ENCODE measurements at places on chromosomes 4 and X.
A peak's percentile ranks its signal among the peaks of the same experiment; 100 is the strongest.

GRCh38 chr4:40856840-40857362 is 107.1 kb downstream of the NSUN7 start:
- no peak for DNase-seq

DNA sequence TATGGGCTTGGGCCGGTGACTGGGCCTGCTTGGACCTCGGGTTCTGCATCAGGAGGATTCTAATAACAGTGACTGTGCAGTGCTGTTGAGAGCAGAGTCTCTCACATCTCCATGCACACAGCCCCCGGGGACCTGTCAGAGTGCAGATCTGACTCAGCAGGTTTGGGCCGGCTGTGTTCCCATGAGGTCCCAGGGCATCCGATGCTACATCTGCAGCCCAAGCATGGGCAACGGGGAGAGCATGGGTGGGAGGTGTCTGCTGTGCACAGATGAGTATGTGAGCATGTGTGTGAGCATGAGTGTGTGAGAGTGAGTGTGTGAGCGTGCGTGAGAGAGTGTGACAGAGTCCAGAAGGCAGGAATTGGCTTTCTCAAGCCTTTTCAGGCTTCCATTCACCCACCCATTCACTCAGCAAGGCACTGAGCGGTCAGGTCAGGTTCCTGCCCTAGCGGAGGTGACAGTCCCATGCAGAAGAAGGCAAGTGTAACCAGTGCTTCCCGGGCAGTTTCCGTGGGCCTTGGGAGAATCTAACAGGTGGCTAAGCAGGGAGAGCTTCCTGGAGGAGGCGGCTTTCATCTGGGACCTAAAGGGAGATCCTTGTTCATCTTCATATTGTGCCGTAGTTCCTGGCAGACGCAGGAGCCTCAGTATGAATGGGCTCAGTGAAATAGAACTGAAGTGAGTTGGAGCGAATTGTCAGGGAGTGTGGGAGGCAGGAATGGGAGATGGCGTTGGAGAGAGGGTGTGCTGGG is 62.6 kb downstream of the SORCS2 start:
- DNase-seq, result peak; percentile 60

DNA sequence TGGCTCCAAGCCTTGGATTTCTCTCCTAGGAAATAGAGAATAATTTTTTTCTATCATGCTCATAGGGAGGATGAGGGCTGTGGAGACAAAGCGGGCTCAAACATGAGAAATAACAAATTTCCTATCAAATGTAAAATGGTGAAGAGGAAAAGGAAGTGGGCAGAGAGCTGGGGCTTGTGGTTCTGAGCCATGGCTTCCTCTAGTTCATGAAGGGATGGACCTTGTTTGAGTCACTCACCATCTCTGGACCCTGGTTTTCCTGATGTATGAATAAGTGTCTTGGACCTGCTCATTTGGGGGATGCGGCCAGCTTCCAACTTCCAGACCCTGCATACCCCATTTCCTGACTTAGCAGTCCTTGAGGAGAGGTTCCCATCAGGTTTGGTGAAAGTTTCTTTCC is 63.0 kb downstream of the MSX1 start:
- no peak for DNase-seq

- no peak for DNase-seq
Measured at GRCh38 chr4:26375551-26375950, 54.7 kb downstream of the RBPJ start.

DNA sequence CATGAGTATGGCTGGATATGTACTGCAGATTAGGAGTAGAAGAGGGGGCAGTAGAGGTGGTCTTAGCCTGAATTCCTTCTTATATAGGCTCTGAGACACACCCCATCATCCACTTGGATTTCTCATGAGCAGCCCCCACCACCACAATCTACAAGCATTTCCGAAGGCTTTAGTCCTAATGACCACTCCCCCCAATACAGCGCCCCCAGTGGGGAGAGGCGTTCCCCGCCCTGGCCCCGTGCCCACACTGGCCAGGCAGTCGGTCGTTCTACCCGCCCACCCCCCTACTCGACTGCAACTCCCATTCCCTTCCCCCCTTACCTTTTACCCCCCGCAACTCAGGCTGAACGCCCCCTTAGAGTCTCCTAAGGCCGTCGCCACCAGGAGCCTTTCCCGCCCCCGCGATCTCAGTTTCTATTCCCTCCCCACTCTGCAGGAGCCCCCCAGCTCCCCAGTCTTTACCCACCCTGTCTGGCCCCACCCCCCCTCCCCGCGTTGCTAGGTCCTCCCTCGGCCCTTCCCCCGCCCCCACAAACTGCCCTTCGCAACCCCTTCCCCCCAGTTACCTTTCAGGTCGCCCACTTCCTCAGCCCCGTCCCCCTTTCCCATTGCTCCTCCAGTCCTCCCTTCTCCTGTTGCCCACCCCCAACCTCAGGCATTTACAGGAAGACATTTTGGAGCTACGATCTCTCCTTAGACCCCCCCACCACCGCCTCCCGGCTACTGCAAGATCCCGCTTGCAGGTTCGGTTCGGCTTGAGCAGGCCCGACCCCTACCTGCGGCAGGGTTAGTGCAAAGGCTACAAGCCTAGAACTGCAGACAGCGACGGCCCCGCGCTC is 468 bp downstream of the ZMYM3 start:
- peak; percentile 14 for DNase-seq
